Hindlimb muscle (tissue), 1 donor: ENCODE measurements at places on chromosomes 6 and 20. TPM values are rescaled to one million over a fixed set of nuclear protein-coding genes. Genes with fewer than 3 reads are reported as not detected.

The PXDC1 gene
- polyA plus RNA-seq: 19.6 TPM

The LPIN3 gene
- 4.7 TPM for polyA plus RNA-seq

The TFAP2B gene
- 0.15 TPM for polyA plus RNA-seq

The ELOVL4 gene
- 1.4 TPM for polyA plus RNA-seq

DNA sequence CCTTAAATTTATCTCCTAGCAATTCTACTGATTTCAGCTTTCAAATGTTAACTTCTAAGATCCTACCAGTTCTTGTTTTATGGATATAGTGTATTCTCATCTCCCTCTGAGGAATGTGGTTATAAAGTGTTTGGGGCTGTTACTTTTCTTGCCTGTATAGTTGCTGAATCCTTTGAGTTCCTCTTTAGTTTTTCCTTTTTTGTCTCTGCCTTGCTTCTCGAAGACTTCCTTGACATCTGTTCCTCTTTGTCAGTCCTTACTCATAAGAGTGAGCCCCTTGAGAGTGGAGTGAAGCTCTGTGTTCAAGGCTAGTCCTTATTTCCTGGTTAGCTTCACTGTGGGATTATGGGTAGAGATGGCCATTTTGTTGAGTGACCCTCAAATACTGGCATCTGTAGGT, 84.6 kb downstream of the ELOVL4 start:
- no peak for DNase-seq

GRCh38 chr6:135281227-135281626, 100.1 kb downstream of the MYB start:
- DNase-seq: peak; percentile 9

DNA sequence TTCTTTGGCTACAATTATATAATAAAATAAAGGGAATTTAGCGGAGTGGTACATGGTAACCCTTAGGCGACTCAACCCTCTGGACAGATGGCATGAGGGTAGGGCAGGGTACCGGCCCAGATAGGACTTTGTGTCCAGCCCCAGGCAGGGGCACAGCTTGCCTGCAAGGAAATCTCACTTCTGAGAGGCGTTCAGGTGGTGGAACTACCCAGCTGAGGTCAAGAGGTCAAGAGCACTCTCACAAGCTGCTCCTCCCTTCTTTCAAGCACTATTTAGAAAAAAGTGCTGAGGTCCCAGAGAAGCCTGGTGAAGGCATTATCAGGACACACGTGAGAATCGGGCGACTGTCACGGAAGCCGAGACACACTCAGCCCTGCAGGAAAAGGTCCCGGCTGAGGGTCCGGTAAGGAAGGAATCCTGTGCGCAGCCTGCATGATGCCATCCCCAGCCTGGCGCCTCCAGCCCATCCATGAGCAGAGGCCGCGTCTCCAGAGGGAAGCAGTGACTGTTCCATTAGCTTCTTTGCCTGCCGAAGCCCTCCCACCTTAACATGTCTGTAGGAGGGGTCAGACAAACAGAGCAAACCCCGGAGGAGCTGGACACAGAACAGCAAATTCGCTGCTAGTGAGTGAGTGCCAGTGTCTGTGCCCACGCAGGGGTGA, 54.8 kb downstream of the WDR27 start:
- DNase-seq: no peak

DNA sequence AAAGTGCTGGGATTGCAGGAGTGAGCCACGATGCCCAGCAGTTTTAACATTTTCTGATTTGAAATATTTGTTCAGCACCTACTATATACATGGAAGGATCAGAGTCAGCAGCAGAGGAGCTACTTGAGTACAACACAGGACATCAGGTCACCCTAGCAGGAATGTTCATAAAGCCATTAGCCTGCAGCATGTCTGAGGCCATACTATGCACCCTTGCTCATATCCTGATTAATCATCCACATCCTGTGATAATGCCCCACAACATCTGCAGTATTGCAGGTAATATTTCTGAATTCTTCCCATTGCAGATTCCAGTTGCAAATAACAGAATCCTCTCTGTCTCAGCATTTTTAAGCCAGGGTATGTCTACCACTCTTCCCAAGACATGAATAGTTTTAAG, 171.0 kb upstream of the PRND start:
- DNase-seq: no peak

- DNase-seq: peak; percentile 61
Observed at GRCh38 chr6:32885698-32886286, 31.8 kb downstream of the PSMB9 start.

GRCh38 chr6:107634324-107635056, 144.6 kb downstream of the SOBP start:
- no peak for DNase-seq

GRCh38 chr6:27736686-27737085, 175.5 kb downstream of the OR2B2 start:
- no peak for DNase-seq

- no peak for DNase-seq
Observed at GRCh38 chr6:132079286-132079685, 128.1 kb upstream of the CCN2 start.

GRCh38 chr6:23228439-23229024, 659.2 kb downstream of the HDGFL1 start:
- no peak for DNase-seq

DNA sequence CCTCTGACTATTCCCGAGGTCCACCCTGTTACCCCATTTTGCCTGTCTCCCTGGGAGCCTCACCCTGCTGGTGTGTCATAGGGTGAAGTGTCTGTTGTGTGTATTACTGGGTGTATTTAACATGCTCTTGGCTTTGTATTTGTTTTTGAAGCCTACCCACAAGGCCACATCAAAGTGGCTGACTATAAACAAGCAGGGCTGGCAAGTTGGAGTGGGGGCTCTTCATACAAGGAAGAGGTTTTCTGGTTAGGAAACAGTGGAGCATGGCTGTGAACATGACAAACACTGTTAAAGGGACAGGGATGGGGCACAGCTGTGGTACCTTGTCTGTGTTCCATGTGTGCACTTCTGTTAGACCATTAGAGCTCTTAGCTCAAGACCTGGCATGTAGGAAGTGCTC, 26.3 kb downstream of the HECA start:
- DNase-seq: no peak

- DNase-seq: no peak
Observed at GRCh38 chr6:4788953-4789584, 12.9 kb downstream of the CDYL start.

- DNase-seq: peak; percentile 40
Observed at GRCh38 chr6:142387997-142388815, 86.4 kb downstream of the ADGRG6 start.
